Stimulated activated CD8-positive, alpha-beta memory T cell treated with anti-CD3 and anti-CD28 coated beads, Interleukin-2, amount 100 ng/mL, for 48 hours (primary cell): ENCODE measurements at places on chromosomes 5 and 9.

GRCh38 chr5:31952067-31952466 is 222.1 kb downstream of the GOLPH3 start:
- DNase-seq = no peak

DNA sequence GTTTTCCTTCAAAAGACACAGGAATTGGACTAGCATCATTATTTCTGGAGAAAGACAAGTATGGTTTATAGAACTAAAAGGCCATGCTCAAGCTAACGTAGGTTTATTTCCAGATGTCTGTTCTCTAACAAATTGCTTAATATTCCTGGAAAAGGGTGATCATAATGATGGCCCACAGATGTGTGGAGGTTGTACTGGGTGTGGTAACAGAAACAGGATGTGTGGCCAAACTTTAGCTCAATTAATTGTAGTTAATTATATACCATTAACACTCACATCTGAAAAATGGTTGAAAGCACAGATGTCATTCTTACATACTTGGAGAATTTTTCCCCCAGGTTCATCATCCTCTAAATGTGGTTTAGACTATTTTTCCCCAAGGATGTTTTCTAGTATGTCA is 292.7 kb upstream of the RASA1 start:
- DNase-seq = no peak

- no peak for DNase-seq
Measured at GRCh38 chr9:105006514-105006913, 78.6 kb upstream of the ABCA1 start.

- DNase-seq = no peak
Measured at GRCh38 chr9:91558879-91559278, 135.2 kb upstream of the NFIL3 start.

- no peak for DNase-seq
Measured at GRCh38 chr5:98794001-98794400, 20.5 kb downstream of the RGMB start.

DNA sequence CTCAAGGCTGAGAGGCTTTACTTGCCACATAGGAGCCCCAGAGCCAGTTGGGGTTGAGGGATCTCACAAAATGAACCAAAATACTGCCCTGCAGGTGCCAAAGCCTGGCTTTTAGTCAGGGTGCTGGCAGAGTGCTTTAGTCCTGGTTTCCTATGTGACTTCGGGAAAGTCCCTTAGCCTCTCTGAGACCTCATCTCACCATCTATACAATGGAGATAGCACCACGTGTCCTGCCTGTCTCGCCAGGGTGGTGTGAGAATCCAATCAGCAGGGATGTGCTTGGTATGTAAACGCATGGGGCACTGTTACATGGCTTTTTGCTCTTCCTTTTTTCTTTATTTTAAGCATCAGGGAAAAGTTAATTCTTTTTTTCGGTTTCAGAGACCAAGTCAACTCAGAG is 68.3 kb downstream of the SHB start:
- no peak for DNase-seq

GRCh38 chr5:81519217-81519905 is 125.4 kb upstream of the ACOT12 start:
- DNase-seq = no peak

- no peak for DNase-seq
Measured at GRCh38 chr5:124936626-124936933, 190.1 kb upstream of the ZNF608 start.

- DNase-seq = no peak
Measured at GRCh38 chr9:82284758-82285157, 296.2 kb downstream of the SPATA31D1 start.

- no peak for DNase-seq
Measured at GRCh38 chr5:65213921-65214525, 267.7 kb downstream of the ADAMTS6 start.

- no peak for DNase-seq
Measured at GRCh38 chr5:169299663-169300467, 1.1 kb downstream of the SLIT3 start.

DNA sequence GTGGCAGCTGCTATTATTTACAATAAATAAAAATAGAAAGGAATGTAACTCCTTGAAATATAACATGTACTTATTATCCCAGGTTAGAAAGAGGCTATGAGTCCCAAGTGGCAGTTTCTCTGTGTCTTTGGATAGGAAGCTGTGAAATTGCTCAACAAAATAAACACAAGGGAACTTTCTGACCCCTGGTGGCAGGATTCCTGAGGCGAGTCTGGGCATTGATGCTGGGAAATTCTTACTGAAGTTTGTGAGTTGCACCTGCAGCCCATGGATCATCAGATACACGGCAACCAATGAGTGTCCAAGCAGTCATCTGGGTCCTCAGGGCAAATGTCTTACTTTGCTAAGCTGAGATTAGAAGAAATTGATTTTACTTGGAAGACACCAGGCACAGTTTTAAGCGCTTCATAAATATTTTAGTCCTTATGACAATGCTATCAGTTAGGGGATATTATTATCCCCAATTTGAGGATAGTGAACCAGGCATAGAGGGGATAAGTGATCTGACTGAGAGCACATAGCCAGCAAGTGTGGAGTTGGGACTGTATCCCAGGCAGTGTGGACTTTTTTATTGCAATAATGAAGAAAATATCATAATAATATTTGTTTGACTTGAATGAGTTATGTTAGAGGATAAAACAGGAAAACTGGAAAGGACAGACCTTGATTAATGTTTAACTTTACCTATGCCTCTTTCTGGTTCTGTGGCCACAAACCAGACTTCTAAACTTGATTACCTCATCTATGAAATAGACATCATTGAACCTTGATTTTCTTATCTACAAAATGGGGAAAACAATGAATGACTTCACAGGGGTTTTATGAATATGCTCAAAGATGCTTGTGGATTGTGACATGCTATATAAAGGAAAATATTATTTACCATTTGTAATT is 265.5 kb upstream of the ADAMTSL1 start:
- no peak for DNase-seq

DNA sequence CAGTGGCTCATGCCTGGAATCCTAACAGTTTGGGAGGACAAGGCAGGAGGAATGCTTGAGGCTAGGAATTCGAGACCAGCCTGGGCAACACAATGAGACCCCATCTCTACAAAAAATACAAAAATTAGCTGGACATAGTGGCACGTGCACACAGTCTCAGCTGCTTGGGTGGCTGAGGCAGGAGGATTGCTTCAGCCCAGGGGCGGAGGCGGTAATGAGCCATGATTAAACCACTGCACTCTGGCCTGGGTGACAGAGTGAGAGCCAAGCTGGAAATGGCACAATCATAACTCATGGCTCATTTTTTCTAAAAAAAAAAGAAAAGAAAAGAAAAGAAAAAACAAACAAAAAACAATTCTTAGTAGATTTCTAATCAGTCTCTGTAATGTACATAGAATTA is 446.2 kb downstream of the ELAVL2 start:
- no peak for DNase-seq

GRCh38 chr5:161094411-161094810 is 242.4 kb upstream of the ATP10B start:
- no peak for DNase-seq

- no peak for DNase-seq
Measured at GRCh38 chr5:45089870-45090269, 281.1 kb downstream of the MRPS30 start.

- no peak for DNase-seq
Measured at GRCh38 chr9:8916771-8917170, 1117.2 kb upstream of the DMAC1 start.

GRCh38 chr5:75335952-75336614 is 937 bp upstream of the HMGCR start:
- DNase-seq = no peak

- DNase-seq = no peak
Measured at GRCh38 chr9:136077491-136077890, 17.6 kb downstream of the NACC2 start.

- no peak for DNase-seq
Measured at GRCh38 chr9:127417131-127418036, 6.8 kb upstream of the ZNF79 start.

GRCh38 chr9:107833295-107833694 is 343.7 kb upstream of the KLF4 start:
- DNase-seq = no peak

DNA sequence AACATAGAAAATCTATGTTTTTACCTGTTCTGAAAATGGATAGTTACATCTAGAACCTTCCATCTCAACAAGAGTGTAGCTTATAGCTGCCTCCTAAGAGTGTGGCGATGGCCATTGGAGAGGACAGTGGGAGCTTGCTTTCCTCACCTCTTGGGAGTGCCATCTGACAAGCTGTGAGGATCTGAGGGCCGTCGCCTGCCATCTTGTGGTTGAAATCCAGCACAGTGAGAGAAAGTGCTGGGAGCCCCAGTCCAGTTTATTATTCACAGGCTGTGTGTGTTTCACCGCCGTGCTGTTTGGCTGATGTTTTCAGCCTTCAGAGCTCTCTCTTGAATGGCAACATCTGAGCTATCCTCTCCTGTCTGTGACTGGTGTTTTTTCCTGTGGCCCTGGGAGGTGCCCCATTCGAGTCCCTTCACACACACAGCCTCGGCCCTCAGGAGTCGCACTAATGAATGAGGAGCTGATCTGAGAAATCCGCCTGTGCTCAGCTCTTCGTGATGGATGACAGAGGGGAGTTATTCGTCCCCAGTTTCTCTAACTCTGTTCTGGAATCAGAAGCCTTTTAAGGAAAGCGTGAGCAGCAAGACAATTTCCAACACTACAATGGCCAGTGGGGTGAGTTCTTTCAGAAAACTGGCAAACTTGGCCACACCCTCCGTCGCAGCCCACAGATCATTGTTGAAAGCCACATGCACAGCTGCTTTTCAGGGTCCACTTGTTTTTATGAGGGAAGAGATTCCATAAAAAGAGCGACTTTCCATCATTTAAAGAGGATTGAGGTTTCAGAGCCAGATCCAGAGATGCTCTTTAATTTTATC is 170.3 kb downstream of the PDZD2 start:
- no peak for DNase-seq

DNA sequence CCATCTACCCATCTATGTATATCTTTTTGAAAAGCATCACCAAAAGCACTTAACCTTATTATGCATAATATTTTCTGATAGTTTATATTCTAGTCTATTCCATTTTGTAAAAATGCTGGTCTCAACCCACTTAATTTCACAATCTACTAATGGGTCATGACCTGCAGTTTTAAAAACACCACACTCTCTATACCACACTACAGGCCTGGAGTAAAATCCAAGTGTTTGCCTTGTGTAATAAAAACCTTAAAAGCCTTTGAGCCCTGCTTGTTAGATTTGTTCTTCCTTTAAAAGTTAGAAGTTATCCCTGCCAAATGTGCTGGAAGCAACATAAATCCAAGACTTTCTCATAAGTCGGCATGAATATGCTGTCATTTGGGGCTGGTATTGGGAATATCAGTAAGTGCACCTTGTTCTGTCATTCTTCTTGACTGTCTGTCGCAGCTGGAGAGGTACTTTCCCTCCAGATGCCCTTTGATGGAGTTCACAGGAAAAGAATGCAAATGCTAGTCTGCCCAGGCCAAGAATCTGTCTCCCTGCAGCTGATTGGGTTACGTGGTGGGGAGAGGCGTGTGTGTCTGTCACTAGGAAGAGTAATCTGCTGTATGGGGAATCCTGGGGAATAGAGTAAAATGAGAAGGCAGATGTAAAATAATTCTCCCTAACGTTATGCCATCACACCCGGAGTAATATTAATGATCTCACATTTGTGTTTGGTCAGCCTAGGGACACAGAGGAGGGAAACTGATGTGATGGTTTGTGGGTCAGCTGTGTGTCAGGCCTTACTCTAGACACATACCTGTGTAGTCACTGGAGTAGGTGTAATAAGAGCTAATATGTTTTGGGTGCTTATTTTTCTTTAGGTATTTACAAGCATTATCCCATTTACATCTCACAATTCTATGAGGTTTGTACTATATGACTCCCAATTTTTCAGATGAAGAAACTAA is 79.4 kb downstream of the ZNF366 start:
- DNase-seq = no peak

DNA sequence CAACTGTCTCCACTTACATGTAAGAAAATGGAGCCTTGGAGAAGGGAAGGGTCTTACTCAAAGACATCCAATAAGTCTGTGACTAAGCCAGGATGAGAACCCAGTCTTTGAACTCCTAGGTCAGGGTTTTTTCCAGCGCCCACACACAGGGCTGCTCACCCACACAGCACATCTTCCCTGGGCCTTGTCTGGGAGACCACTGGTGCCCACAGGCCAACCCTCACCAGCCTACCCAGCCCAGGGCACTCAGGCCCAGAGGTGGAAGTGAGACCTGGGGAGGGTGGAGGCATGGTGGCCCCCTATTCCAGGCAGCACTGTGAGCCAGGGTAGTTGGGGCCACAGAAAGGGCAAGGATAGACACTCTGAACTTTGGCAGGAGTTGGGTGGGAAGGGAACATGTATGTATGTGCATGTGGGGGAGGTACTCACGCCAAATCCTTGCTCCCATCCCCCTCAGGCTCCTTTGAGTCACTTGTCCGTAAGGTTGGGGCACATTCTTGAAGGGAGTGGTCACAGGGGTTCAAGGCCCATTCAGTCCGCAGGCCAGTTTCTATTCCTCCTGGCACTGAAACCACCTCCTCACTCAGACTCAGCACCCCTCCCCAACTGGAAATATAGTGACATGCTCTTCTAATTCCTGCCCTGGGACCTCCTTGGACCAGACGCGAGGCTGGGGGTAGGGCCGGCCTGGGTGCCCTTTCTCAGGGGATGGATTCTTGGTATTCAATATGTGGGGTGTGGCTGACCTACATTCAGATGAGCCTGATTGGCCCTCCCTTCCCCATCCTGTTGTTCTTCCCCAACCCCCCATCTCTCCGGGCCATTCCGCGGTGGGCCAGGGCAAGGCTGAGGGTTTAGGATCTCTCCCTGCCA is 2.9 kb upstream of the SLC4A9 start:
- no peak for DNase-seq

GRCh38 chr5:138503487-138504270 is 38.4 kb downstream of the EGR1 start:
- DNase-seq = no peak

DNA sequence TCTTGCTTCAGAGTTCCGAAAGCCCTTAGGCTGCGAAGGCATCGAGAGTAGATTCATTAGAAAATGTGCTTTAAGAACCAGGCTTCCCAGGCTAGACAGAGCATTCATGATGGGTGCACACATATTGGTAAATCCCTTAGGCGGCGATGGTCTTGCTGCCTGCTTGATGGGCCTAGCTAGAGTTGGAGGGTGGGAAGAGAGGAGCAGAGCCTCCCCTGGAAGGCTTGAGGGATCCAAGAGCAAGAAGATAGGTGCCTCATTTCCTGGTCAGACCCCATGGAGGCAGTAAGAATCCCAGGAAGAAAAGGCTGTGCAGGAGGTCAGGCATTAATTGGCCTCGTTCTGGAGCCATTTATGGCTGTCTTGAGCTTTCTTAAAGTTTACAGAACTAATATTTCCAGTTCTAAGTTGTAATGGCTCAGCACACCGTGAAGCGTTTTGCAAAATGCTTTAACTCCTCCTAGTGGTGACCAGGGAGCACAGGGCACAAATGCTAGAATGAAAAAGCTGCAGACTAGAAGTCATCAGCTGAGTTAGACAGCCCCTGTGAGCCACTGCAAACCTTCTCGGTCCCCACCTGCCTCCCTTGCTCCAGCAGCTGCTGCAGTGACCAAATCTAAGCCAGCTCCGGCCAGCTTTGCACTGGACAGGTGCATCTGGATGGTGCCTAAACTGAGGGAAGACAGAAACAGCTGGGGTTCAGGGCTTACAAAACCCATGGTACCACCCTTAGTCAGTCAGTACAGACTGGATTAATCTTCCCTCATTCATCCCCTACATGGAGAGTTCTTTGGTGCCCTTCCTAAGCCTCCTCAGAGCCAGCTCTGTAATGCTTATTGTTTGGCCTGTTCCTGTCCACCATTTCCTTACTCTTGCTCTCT is 14.7 kb downstream of the SLC45A2 start:
- DNase-seq = no peak

- no peak for DNase-seq
Measured at GRCh38 chr5:102818934-102819333, 63.8 kb downstream of the PAM start.
